ENCODE measurements at places on chromosomes 7 and 10.
A peak's percentile ranks its signal among the peaks of the same experiment; 100 is the strongest.

DNA sequence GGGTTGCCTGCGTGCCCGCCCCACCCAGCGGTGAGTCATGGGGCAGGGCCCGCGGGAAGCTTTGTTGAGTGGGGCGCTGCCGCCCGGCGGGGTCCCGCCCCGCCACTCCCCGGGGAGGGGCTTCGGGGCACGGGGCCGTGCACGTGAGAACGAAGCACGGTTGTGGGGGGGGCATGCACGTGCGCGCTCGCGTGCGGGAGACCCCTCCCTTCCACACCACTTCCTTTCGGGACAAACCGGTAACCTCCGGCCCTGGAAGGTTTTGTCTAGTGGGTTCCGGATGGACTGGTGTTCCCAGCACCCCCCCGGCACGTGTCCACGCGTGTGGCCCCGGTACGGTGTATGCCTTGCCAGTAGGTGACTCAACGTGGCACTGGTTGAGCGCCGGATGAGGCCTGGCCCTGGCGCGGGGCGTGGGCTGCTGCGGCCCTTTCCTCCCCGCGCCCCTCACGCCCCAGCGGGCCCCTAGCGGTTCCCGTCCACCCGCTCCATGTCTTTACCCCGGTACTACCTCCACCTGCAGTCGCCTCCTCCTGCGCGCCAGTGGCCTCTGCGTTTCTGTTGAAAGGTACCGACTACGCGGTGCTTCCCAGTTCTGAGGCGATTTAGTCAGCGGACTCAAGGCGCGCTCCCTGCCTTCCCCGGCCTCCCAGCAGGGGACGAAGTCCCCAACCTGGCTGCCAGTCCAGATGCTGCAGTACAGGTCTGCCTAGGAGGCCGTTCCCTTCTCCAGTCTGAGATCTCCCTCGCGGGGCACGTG lies 3.1 kb downstream of the ADIRF start:
- peak; percentile 88 for DNase-seq

GRCh38 chr10:30059209-30060107 lies at the start of gene JCAD:
Gene JCAD, minus strand, starts transcription at chr10:30059586. Its CDS starts 11,774 bp downstream, at chr10:30047812.
- peak; percentile 48 for DNase-seq

GRCh38 chr10:32205670-32206069 lies 141.3 kb downstream of the EPC1 start:
- no peak for DNase-seq

DNA sequence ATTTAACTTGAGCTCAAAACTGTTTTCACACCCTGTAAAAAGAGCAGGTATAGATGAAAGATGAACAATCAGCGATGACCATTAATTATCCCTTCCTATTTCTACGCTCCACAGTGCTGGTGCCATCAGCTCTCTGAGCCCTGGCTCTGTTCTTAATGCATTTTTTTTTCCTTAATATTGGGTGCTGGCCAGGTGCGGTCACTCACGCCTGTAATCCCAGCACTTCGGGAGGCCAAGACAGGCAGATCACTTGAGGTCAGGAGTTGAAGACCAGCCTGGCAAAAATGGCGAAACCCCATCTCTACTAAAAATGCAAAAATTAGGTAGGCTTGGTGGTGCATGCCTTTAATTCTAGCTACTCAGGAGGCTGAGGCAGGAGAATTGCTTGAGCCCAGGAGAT lies 4.2 kb downstream of the STEAP4 start:
- DNase-seq, result no peak

DNA sequence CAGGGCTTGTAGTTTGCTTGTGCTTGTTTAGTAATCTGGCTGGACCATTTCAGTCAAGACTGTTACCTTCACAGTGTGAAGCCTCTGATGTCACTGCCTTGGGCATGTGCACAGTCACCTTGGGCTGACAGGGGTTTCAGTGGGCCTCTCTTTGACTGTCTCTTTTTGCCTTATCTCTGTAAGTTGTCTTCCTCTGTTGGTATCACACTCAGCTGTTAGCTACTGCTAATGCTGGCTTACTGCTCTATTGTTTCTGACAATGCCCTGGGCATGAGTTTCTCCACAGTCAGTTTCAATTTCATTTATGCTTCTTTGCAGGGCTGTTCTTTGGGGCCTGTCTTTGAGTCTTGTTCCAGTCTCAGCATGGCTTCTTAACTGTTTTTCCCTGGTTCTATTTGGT lies 201.9 kb upstream of the SHH start:
- DNase-seq, result no peak

DNA sequence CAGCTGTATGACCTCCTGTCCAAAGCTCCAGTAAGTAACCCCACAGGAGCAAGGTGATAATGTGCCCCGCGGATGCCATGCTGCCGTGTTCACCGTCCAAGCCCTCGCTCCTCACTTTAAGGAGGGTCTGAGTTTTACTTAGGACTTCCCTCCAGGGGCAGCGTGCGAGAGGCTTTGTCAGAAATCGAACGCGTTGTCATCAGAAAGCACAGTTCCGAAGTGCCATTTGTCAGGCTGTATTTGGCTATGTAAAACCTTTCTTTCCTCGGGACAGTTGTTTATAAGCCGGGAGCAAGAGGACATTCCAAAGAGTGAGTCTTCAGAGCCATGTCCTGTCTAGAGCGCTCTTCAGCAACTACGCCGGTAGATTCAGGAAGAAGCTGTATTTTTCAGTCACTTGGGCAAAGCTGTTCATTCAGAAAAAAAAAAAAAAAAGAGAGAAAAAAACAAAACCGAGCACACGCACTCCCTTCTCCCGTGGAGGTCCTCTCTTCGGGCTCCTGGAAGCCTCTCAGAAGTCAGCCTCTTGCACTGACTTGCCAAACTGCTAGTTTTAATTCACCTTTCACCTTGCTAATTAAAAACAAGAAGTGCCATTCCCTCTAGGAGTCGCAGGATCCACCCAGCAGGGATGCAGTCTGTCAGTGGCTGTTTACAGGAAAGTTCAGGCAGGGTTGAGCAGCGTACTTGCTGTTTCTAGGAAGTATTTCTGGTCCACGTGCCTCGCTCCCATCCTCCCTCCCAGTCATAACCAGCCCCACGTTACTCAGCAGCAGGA lies at the start of gene SEMA3E:
SEMA3E (minus strand) TSS at position 676 of the 778 bp plus-strand sequence.
- no peak for DNase-seq

DNA sequence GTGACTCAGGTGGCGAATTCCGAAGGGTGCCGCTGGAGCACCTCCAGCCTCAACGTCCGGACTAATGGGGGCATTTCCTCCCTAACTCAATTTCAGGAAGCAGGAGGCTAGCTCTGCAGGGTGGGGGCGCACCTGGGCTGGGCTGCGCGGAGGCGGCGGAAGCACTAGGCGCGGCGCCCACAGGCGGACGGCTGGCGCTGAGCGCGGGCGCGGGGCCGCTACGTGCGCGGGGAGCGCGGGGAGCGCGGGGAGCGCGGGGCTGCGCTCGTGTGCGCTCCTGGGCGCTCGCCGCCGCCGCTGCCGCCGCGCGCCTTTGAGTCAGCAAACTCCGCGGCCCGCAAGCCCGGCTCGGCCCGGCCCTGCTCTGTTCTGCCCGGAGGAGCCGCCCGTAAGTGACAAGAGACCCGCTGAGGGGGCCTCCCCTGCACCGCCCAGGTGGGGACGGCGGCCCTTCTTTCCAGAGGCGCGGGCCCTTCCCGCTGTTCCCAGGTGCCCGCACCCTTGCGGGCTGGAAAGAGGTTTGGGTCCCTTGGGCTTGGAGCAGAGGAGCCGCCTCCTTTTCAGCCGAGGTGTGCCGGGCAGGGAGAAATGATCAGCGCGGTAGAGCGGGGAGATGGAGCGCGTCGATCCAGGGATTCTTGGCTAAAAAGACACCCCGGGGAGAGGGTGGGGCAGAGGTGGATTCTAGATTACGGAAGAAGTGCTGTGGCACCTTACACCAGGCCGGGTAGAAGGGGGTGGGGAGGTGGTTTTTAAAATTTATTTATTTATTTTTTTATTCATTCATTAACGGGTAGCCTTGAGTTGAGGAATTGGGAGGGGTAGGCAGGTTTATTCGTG lies at the start of gene SNX10:
SNX10 (plus strand) TSS at position 164 of the 840 bp plus-strand sequence. CDS start 54,581 bp downstream, outside the sequence.
- peak; percentile 84 for DNase-seq

DNA sequence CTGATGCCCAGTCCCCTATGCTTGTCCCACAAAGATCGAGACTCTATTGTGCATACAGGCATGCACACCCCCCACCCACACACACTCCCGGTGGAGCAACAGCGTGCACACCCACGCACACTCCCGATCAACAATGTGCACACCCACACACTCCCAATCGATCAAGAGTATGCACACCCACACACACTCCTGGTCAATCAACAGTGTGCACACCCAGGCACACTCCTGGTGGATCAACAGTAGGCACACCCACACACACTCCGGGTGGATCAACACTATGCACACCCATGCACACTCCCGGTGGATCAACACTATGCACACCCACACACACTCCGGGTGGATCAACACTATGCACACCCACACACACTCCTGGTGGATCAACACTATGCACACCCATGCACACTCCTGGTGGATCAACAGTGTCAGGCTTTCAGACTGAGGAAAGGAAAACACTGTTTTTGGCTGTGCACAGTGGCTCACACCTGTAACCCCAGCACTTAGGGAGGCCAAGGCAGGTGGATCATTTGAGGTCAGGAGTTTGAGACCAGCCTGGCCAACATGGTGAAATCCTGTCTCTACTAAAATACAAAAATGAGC lies 118.8 kb downstream of the PTPRN2 start:
- DNase-seq, result no peak

GRCh38 chr10:59000162-59000825 lies 176.1 kb upstream of the PHYHIPL start:
- no peak for DNase-seq
